CD4-positive, CD25-positive, alpha-beta regulatory T cell (primary cell): ENCODE measurements at places on chromosomes 5 and 9.

- no peak for DNase-seq
Observed at GRCh38 chr9:124307379-124308030, 49.8 kb downstream of the NEK6 start.

DNA sequence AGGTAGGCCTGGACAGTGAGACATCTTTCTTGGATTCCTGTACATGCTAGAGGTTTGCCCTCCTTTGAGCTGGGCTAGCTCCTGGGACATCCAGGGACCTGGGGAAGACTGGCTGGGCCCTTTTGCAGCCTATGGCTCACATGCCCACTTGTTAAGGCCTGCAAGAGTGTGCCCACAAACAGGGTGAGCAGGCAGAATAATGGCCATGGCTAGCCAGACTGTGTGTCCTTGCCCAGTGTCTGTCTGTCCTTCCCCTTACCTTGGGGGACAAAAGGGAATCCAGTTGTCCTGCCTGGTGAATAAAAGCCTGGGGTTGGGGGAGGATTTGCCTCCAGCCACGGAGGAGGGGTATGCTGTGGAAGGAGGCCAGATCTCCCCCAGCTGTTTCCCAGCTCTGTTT, 13.0 kb upstream of the CXXC5 start:
- no peak for DNase-seq

- DNase-seq: no peak
Observed at GRCh38 chr5:65062469-65063083, 293.8 kb downstream of the CWC27 start.

DNA sequence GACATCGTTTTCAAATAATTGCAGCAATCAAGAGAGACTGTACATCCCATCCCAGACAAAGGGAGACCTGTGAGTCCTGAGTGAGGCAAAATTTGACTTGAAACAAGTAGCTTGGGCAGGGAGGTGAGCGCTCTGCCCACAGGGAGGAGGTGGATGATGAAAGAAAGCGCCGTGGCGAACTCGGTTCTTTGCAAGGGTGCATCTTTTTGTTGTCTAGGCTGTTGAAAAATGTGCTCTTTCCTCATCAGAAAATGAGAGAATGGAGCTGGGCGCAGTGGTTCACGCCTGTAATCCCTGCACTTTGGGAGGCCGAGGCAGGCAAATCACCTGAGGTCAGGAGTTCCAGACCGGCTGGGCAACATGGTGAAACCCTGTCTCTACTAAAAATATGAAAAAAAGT, 150.5 kb downstream of the GAPVD1 start:
- DNase-seq: no peak

DNA sequence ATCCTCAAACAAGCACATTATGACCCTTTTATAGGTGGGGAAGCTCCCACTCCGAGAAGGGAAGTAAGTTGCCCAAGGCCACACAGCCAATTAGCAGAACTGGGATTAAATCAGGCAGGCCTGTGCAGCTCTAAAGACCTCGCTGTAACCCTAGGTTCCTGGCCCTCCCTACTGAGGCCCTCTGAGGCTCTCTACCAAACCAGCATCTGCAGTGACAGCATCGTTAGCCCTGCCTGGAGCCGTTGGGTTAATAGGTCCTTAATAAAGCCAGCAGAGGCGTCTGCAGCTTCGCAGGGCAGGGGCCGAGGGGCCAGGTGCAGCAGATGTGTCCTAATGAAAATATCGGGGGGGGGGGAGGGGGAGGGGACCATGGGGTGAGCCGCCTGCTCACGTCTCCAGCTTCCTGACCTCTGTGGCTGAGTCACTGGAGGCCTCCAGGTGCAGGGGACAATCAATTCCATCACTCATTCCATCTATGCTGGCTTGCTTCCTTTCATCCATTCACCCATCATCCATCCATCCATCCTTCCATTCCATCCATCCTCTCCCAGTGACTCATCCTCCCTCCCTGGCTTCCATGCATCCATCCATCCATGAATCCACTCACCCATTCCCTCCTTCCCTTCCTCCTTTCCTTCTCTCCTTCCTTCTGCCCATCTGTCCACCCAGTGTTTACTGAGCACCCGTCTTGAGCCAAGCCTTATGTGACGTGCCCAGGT, 203.9 kb downstream of the C9orf50 start:
- DNase-seq: no peak

GRCh38 chr5:126919566-126919965, 110.8 kb downstream of the MARCHF3 start:
- DNase-seq: no peak

DNA sequence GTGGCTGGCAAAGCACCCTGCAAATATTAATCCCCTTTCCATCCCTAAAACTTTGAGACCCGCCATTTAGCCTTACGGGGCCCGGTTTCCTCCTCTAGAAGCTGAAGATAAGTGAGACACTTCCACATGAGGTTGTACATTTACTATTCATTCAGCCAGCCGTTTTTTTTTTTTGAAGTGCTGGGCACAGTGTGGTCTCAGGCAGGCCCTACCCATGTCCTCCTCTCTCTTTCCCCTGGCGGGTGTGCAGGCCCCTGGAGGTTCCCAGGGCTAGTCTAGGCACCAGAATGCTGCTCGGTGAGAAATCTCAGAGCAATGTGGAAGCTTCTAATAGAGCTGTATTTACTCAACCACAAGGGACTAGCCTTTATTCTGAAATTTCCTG, 107.4 kb upstream of the LARP1 start:
- DNase-seq: no peak

- no peak for DNase-seq
Observed at GRCh38 chr9:131140550-131140949, 15.2 kb downstream of the NUP214 start.

GRCh38 chr9:78932849-78933627, 636.1 kb downstream of the PSAT1 start:
- no peak for DNase-seq

DNA sequence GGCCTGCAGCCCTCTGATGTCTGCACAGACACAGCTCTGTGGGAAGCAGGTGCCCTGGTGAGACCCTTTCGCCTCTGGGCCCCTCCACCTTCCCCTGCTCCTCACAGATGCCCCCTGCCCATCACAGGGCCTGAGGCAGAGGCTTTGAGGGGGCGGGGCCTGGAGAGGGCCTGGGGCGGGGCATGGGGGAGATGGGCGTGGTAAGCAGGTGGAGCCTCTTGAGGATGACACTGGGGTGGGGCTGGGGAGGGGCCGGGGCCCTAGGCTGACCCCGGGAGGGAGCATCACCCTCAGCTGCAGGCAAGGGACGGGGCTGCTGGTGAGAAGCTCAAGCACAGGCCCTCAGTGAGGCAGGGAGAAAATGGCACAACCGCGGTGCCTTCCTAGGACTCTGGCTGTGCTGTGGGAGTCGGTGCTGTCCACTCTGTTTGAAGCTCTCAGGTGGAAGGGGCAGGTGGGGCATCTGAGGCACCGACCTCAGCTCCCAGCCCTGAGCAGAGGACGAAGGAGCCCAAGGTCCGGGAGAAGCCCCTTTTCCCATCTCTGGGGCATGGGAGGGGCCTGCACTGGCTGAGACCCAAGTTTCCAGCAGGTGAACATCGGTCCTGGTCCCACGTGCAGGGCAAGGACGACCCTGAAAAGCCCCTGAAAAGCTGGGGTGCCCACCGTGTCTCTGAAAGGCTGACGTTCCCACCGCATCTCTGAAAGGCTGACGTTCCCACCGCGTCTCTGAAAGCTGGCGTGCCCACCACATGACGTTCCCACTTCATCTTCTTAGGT, 17.5 kb upstream of the SLC9A3 start:
- DNase-seq: no peak

- DNase-seq: no peak
Observed at GRCh38 chr9:36676091-36676490, 103.4 kb downstream of the MELK start.

- DNase-seq: no peak
Observed at GRCh38 chr5:51383131-51384121, at the start of gene ISL1. Gene ISL1 (plus strand): TSS chr5:51383448. CDS start chr5:51383672, 224 bp downstream.

- no peak for DNase-seq
Observed at GRCh38 chr5:135353952-135354721, 44.9 kb downstream of the MACROH2A1 start.

DNA sequence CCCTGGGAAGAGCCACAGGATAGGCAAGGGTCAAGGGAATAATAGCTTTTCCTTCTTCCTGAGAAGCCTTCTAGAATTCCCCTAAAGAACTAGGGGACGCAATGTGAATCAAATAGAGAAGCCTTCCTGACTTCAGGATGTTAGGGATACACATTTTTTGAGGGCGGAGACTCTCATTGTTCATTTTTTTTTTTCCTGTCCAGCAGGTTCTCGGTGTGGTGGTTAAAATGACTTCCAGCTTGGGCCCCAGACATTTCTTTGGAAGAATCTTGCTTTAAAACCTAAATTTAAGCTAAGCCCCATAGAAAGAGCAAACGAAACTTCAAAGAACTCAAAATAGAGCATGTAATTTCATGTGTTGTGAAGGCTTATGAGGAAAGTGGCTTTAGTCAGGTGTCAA, 80.8 kb downstream of the IQGAP2 start:
- no peak for DNase-seq

DNA sequence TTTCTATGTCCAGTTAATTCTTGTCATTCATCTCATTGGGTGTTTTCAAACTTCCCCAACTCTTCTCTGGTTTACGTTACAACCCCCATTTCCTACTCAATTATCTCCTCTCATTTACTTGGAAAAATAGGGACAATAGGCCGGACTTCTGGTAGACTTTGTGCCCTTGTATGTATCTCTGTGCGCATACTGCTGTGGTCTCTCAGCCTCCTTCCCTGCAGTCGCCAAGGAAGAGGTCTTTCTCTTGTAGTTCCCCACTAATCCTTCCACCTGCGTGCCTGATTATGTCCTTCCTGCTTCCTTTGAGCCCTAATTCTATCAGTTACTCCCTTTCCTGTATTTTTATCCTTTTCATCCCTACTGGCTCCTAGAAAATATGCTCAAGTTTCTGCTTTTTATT, 176.3 kb downstream of the GDNF start:
- DNase-seq: no peak

- DNase-seq: no peak
Observed at GRCh38 chr5:129917224-129917623, 13.0 kb downstream of the CHSY3 start.

DNA sequence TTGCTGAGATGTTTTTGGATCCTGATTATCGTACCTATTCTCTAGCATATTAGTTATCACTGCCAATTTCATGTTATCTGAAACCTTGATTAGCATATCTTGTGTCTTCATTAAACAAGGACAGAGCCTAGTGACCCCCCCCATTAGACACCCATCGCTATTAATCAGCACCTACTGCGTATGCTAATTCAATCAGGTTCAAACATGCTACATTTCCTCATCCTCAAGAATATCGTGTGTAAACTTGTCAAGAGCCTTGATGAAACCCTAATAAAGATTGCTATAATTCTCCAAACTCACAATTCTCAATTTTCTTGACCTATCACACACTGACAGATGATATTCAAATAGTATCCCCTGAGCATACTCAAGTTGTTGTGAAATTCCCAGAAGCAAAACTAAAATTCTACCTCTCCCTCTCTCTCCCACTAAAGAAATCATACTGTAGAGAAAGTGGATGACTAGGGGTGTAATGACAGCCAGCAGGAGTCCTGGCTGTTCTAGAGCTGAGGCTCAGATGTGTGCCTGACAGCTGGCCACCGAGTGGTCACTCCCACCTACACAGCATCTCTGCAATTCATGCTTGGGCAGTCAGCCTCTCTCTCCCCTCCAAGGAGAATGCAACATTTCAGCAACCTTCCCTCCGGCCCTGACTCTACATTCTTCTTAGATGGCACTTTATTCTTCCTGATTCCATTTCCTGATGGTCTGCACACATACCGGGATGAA, 9.2 kb upstream of the ZNF354A start:
- no peak for DNase-seq

DNA sequence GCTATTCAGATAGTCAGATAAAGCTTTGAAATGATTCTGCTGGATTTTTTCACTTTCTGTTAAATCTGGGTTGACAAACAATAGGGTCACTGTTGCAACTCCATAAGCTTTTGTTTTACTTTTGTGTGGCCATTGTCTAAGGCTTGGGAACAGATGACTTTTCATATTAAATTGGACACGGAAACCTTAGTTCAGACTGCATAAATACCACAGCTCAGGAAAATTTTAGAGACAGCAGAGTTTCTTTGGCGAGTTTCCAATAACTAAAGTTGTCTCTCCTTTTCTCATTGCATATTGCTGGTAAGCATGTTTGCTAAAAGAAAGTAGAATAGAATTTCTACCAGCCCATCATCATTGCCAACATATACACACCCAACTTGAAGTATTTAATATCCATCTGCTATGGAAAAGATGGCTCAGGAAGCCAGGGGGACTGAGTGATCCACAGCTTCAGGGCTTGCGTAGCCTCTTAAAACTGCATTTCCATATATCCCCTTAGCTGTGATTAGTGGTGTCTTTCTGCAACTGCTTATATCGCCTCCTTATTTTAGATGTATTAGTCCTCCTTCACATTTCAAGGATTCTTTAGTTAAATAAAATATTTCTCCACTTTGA, 168.2 kb downstream of the ARHGAP26 start:
- no peak for DNase-seq

DNA sequence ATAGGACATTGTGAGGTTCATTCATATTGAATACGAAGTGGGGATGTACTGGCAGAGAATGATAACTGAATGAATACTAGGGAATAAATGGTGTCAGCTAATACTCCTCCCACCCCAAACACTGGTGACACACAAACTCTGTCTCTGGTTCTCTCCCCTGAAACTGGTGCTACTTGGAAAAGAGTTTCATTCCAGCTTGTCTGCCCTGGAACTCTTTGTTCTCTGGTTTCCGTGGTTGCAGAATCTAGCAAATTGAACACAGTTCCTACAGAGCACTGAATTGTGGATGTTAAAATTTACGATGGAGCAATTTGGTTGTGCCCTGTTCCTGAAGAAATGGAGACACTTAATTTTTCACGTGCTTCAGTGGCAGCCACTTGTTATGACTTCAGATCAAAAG, 181.7 kb downstream of the KCTD16 start:
- DNase-seq: no peak

DNA sequence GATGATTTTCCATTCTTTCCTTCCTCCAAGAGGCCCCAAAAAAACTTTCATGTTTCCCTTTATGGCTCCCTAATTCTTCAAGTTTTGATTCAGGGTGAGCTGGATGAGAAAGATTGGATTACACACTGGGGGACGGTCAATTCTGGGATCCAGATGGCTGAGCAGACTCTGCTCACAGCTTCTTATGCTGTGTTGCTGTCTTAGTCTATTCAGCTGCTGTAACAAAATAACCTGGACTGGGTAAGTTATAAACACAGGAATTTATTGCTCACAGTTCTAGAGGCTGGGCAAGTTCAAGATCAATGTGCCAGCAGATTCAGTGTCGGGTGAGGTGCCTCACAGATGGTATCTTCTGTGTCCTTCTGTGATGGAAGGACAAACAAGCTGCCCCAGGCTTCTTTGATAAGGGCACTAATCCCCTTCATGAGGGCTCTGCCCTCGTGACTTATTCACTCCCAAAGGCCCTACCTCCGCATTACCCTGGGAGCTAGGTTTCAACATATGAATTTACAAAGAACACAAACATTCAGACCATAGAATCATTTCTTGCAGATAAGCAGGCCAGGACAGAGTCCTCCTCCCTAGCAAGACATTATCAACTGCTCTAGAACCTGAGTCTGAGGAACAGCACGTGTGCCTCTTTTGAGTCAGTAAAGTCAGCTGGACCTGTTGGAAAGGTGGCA, 23.1 kb upstream of the SMAD5 start:
- no peak for DNase-seq
